Activated CD4-positive, alpha-beta T cell treated with anti-CD3 and anti-CD28 coated beads, Interleukin-2, amount 50 U/mL, for 48 hours (primary cell): ENCODE measurements at places on chromosomes 4 and X.

DNA sequence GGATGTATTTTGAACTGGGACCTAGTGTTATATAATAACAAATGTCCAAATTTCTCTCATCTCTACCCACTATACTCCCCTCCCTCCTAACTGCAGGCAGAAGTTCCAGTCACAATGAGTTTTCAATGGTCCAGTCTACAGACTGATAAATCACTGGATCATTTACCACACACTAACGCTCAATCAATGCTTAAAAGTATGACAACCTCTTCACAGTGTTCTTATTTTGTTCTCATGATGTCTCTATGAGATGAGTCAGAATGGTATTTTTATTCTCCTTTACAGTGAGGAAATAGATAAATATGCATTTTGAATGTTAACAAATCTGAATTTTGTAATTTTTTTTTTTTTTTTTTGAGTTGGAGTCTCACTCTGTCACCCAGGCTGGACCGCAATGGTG, 83.7 kb upstream of the ETNPPL start:
- no peak for DNase-seq

DNA sequence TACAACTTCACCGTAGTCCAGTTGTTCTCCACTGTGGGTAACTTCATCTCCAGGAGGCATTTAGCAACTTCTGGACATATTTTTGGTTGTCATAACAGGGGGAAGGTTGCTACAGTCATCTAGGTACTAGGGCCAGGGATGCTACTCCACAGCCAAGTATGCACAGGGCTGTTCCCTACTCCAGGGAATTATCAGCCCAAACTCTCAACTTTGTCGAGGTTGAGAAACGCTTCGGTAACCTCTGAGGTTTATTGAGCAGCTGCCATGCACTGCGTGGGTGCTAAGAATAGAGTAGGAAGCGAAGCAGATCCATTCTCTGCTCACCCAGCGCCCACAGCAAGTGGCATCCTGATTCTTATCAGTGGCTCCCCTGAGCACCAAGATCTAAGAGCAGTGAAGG, 8.2 kb downstream of the FGFBP1 start:
- DNase-seq: no peak

- DNase-seq: no peak
Observed at GRCh38 chrX:2863646-2864045, 34.9 kb downstream of the GYG2 start.

DNA sequence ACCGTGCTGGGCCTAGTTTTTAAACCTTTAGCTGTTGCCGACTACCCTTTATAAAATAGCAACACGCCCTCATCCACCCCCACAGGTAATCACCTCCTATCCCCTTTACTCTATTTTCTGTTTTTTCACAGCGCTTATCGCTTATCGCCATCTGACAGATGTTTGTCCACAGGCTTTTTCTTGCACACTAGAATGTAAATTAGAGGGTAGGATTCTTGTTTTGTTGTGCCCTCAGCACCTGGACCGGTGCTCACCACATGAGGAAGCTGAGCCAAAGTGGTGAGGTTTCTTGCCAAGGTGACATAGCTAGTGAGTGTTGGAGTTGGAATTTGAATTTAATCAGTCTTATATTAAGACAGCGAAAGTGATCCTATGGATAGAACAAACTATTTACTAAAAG, 2.9 kb upstream of the RBBP7 start:
- DNase-seq: no peak

GRCh38 chr4:93791570-93792195, 36.9 kb upstream of the ATOH1 start:
- DNase-seq: peak; percentile 43

DNA sequence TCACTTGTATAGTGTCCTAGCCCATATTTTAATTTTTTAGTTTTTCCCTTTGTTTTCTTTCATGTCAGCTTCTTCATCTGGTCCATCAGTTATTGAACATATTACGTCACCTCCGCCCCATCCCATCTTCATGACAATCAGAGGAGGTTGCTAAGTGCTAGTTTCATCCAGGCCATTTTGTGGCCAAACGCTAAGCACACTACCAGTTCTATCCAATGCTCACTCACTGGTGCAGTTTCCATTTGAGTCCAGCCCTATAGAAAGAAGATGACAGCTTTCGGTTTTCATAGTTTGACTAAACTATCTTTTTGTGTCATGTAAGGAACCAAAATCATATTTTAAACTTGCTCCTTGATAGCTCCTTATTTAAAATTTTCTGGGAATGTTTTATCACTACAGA, 304.2 kb downstream of the TENM3 start:
- DNase-seq: peak; percentile 5

DNA sequence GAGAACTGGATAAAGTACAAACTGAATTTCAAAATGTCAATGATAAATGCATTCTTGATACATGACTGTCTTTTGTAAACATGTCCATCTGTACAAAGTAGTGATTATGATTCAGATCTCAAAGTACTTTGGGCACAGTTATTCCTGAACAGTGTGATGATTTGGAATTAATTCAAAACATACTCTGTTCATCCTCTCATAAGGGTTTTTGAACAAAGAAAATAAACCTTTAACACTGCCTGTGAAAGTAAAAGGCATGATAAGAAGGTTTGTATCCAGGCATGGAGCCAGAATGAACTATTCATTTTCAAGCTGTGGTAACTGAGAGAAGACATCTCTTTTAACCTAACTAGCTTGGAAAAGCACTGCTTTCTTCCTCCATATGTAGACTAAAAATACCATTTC, 883 bp upstream of the KLHL4 start:
- DNase-seq: no peak

DNA sequence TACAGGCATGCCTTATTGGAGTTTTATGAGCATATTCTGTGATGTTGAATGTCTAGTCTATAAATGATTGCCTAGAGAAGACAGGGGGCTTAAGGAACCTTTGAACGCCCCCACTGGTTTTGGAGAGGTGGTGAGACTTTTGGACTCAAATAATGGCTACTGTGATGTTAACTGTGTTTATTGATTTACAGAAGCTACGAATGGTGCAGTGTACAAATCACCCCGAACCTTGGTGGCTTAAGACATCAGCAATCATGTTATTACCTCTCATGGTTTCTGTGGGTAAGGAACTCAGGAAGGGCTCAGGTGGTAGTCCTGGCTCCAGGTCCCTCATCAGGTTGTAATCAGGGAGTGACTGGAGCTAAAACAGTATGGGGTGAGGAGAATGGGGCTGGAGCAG, 33.3 kb upstream of the APLN start:
- DNase-seq: no peak

GRCh38 chrX:74514384-74514783, 93.1 kb downstream of the SLC16A2 start:
- no peak for DNase-seq

DNA sequence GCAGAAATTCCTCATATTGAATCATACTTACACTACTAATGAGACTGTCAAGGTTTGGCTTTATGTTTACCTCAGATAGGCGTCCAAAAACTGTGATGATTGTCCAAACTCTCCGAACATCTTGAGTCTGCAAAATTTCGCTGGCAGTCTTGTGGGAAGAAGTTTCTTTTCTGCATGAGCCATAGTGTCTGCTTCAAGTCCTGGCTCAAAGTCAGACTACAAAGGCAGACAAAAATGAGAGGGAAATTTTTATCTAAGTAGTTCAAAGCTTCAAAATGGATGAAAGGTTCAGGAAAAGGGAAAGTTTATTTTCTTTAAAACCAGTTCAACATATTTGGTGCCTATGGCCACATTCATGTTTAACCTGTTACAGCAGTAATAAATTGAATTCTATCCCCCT, 40.7 kb downstream of the PALLD start:
- DNase-seq: no peak

DNA sequence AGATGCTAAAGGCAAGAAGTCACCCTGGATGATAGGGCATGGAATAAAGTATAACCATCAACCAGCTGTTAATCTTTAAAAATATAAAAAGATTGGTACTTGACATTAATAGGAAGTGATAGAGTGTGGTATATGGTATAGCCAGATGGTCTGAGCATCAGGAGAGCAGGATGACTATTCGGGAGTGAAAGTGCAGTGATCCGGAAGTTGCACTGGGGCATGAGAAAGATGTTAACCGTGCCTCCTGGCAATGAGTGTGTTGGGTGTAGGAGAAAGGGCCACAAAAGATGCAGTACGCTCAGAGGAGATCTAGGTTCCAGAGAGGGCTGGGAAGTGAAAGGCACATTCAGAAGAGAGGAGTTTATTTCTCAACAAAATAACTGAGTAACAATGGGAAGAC, 65.0 kb downstream of the TSPAN7 start:
- DNase-seq: no peak
